Kidney capillary endothelial cell (primary cell): ENCODE measurements at places on chromosomes 5 and 9.
A peak's percentile ranks its signal among the peaks of the same experiment; 100 is the strongest.

GRCh38 chr5:39639618-39640089 lies 214.9 kb upstream of the DAB2 start:
- DNase-seq, result peak; percentile 16

GRCh38 chr5:124130816-124131215 lies 615.6 kb downstream of the ZNF608 start:
- no peak for DNase-seq

DNA sequence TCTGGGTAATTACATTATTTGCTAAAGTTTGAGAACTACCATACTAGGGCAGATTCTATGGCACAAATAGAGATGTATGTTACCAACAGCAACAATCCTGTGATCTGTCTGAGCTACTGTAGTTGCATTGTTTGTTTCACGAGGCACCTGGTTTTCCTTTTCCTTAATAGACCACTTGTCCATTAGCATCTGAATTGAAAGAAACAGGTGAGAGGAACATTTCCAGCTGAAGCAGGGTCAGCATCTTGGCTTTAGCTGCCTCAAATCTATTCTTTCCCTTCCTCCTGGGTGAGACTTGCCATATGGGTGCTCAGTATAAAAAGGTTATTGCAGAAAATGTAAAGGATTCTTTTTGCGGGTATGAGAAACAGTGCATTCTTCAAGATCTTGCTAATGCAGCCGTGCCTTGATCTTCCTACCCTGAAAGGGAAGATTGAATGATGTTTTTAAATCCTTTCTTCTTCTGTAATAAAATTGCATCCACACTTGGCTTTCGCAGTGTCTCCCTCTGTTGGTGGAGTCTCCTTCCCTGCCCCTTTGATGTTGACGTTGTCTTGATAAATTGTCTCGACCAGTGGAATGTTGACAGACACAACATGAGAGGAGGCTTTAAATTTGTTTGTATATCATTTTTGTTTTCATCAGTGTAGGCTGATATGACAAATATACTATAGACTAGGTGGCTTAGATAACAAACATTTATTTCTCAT lies 118.0 kb upstream of the BRINP1 start:
- DNase-seq, result no peak

GRCh38 chr9:34869390-34869789 lies 88.7 kb upstream of the PHF24 start:
- no peak for DNase-seq

- DNase-seq, result no peak
These were observed 3.6 kb downstream of the SMC5 start for GRCh38 chr9:70262366-70262765.

- no peak for DNase-seq
These were observed 228.9 kb downstream of the SH3GL2 start for GRCh38 chr9:17807613-17808282.

- DNase-seq, result no peak
These were observed 5.7 kb downstream of the RAPGEF1 start for GRCh38 chr9:131734165-131734610.

DNA sequence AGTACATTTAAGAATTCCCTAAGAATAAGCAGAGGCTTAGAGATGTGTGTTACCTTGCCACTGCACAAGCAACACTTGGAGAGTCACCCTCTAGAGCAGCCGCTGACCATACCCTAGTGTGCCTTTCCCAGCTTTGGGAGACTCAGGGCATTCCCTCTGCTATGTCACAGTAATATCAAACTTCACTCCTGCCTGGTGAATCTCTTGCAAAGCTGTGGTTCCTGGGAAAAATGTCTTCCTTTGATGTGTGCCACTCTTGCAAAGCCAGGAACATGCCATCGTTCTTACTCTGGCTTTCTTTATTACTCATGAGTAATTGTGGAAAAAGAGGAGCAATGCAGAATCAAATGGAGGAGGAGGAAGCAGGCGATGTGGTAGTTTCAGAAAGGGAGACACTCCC lies 173.2 kb downstream of the CCDC192 start:
- DNase-seq, result no peak

DNA sequence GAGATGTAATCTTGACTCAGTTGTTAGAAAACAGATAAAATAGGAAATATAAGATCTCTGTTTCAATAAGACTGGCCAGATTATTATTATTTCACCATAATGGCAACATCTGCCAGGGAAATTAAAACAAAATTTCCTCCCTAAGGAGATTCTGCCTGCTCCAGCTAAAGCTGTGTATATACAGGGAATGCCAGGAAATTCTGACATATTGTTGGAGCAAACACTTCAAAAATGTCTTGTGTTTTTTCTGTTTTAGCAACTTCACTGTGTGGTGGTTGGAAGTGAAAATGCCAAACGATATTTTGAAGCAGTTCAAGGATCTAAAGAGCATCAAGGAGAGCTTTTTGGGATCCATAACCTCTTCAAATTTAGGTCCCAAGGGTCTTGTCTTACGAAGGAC lies 90.8 kb downstream of the ERCC6L2 start:
- DNase-seq, result no peak

DNA sequence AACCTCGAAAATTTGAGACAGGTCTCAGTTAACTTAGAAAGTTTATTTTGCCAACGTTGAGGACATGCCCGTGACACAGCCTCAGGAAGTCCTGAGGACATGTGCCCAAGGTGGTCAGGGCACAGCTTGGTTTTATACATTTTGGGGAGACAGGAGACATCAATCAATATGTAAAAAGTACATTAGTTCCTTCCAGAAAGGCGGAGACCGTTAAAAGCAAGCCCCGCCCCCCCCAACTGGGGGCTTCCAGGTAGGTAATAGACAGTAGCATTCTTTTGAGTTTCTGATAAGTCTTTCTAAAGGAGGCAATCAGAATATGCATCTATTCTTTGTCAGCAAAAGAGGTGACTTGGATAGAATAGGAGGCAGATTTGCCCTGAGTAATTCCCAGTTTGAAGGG lies 599 bp upstream of the MOCS2 start:
- DNase-seq, result no peak

DNA sequence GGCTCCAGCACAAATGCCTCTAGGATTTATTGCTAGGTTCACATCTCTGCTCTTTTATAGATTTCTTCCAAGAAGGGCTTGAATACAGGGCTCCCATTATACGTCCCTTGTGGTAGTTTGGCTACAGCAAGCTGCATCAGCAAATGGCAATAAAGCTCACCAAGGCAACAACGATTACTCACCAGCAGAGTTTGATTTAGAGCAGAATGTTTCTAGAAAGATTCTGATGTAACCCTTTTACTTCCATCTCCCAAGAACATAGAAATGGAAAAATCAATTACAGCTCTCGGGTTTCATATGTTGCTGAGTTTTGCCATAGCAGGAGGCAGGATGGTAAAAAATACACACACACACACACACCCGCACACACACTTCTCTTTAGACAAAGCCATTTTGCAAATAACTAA lies 124.2 kb upstream of the TNPO1 start:
- no peak for DNase-seq

DNA sequence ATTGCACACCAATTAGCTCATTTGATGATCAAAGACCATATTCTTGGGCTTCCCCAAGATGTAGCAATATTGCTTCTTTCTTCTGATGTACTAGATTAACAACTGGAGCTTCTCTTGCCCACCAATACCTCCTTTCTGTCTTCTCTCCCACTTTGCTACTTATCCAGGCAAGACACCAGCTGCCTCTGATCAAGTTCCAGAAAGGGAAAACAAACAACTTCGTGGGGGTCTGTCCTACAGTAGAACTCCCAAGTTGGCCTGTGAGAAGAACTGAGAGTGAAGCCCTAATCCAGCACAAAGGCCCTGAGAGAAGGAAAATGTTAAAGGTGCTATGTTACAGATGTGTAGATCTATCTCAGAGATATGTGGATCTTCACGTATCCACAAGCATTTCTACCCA lies 44.9 kb downstream of the ADAMTS12 start:
- no peak for DNase-seq

GRCh38 chr9:21811914-21812313 lies 9.5 kb downstream of the MTAP start:
- no peak for DNase-seq

DNA sequence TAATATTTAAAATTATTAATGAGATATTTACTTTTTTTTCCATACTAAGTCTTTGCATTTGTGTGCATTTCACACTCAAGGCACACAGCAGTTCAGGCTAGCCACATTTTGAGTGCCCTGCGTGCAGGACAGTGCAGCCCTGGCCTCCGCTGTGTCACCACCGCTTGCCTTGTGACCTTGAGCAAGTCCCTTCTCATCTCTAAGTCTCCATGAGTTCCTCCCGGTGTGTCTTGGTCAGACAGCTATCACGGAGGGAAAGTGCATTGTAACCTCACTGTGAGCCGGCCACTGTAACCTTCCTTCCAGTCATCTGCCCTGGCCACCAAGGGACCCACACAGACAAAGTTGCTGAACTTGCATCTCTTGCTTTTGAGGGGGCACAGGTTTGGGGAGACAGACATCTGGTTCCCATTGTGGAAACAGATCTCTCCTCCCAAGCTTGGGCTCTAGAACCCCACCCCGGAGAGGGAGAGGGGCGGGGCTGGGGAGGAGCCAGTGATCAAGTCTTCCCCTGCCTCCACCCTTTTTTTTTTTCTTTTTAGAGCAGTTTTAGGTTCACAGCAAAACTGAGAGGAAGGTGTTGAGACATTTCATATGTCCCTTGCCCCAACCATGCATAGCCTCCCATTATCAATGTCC lies 96.8 kb downstream of the C9orf50 start:
- no peak for DNase-seq

GRCh38 chr9:137171149-137171900 lies 531 bp downstream of the TMEM210 start:
- DNase-seq, result no peak

DNA sequence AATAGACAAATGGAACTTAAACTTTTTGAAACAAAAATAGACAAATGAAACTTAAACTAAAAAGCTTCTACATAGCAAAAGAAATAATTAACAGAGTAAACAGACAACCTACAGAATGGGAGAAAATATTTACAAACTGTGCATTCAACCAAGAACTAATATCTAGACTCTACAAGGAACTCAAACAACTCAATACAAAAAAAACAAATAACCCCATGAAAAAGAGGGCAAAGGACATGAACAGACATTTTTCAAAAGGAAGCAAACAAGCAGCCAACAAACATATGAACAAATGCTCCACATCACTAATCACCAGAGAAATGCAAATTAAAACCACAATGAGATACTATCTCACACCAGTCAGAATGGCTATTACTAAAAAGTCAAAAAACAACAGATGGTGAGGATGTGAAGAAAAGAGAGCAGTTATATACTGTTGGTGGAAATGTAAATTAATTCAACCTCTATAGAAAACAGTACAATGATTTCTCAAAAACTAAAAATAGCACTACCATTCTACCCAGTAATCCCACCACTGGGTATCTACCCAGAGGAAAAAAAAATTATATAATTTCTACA lies 170.8 kb upstream of the RGMB start:
- DNase-seq, result no peak

DNA sequence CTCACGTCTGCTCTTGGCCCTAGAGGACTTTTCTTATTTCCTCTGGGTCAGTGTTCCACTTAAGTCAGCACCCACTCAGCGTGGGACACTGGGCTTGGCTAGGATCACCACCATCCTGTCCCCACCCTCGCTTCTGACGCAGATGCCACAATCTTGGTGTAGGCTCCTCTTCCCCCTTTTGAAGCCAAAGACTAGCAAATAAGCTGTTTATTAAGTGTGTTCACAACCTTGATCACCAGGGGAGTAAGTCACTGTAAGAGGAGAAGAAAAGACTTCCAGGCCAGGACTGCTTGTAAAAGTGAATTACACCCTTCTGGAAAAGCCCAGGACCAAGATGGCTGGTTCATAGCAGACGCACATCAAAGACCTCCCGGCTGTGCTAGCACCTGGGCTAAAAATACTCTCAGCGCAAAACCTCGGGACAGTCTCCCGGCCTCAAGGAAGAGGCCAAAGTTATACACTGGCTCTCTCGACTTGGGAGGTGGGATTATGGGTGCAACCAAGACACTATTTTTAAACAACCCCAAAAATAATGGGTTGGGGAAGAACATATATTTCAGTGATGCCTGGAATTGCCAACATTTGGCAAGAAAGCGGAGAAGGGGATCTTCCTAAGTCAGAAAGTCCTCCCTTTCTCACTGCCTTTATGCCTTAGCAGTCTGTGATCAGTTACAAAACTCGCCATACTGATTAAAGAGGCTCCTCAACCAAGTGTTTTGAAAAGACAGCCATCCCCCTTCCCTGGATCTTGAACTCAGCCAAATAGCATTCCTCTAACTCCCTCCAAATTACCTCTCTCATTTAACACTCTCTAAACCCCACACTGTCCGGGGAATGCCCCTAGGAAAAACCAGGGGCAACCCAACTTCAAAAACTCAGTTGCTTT lies 69.4 kb downstream of the RAPGEF1 start:
- no peak for DNase-seq

GRCh38 chr5:79591326-79591725 lies 20.9 kb upstream of the TENT2 start:
- no peak for DNase-seq

DNA sequence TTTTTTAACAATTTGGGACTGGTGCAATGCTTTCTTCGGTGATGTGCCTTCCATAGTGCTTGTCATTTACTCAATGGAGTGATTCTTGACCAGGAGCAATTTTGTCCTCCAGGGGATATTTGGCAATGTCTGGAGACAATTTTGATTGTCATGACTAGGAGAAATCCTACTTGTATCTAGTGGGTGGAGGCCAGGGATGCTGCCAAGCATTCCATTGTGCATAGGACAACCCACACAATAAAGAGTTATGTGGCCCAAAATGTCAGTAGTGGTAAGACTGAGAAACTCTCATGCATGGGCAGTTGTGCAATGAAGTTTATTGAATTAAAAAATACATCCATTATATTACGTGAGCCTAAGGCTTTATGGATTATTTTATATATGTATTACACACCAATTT lies 70.5 kb downstream of the FOCAD start:
- DNase-seq, result no peak

DNA sequence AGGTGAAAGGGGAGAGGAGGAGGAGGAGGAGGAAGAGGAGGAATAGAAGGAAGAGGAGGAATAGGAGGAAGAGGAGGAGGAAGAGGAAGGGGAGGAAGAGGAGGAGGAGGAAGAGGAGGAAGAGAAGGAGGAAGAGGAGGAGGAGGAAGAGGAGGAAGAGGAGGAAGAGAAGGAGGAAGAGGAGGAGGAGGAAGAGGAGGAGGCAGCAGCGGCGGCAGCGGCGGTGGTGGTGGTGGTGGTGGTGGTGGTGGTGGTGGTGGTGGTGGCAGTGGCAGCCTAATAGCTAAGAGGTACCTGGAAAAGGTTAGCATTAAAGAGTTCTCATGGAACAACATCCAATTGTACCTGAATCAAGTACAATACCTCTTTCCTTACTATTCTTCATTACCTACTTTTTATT lies 32.5 kb downstream of the UBAP2 start:
- no peak for DNase-seq

- DNase-seq, result peak; percentile 100
These were observed 10.8 kb downstream of the ZMAT2 start for GRCh38 chr5:140710899-140711552.

DNA sequence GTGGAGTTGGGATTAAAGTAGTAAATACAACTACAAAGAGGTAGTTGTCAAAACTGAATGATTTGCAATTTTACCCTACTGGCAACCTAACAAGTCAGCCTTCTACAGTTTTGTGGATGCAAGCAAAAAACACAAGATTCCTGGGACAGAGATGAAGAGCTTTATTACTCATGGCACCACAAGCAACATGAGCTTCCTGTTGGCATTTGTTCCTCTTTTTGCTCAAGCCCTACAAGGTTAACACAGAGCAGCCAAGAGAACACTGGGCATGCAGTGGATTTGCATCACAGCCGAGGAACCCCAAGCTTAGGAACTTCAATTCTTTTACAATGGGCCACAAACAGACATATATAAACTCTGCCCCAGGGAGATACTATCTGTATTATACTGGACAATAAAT lies 28.8 kb upstream of the DMAC1 start:
- no peak for DNase-seq
